ENCODE measurements at places on chromosomes 4 and X. TPM values are rescaled to one million over a fixed set of nuclear protein-coding genes. Genes with fewer than 3 reads are reported as not detected.

The MND1 gene
- total RNA-seq = 5.7 TPM

The ELF4 gene
- 19.5 TPM for total RNA-seq

The PLCXD1 gene
- total RNA-seq = 11.7 TPM

The RASGEF1B gene
- not detected for total RNA-seq

The PGAM4 gene
- not detected for total RNA-seq

The SEC31A gene
- 165 TPM for total RNA-seq

The STK32B gene
- total RNA-seq = 15.4 TPM

The FAM9B gene
- total RNA-seq = not detected

The CLDN34 gene
- total RNA-seq = not detected

The MAGEC3 gene
- not detected for total RNA-seq

The CXCL13 gene
- not detected for total RNA-seq

The KIAA1210 gene
- not detected for total RNA-seq

The AKAP14 gene
- total RNA-seq = not detected

The IGFBP7 gene
- 1,116 TPM for total RNA-seq

The TCEAL5 gene
- not detected for total RNA-seq

The HHIP gene
- total RNA-seq = 52.4 TPM

The SMIM20 gene
- total RNA-seq = 25.6 TPM

The UGT2B11 gene
- total RNA-seq = not detected

The MID2 gene
- total RNA-seq = 33.9 TPM

The TEX13B gene
- total RNA-seq = not detected

The PDZD11 gene
- 53.7 TPM for total RNA-seq

The PDGFRA gene
- 0.13 TPM for total RNA-seq

The SLC9A7 gene
- 2.1 TPM for total RNA-seq

The LRAT gene
- total RNA-seq = not detected

The GLRA2 gene
- total RNA-seq = not detected

The MAGEA9B gene
- not detected for total RNA-seq

The CUL4B gene
- 118 TPM for total RNA-seq

The FGFBP1 gene
- not detected for total RNA-seq

The MMRN1 gene
- 82.0 TPM for total RNA-seq

The NOX1 gene
- not detected for total RNA-seq

The FAM236C gene
- total RNA-seq = not detected

The BMP3 gene
- not detected for total RNA-seq

The MID1 gene
- 12.7 TPM for total RNA-seq

The FAM156B gene
- 9.1 TPM for total RNA-seq

The C4orf46 gene
- total RNA-seq = 20.5 TPM

The SSX3 gene
- not detected for total RNA-seq

The PRSS48 gene
- total RNA-seq = not detected

The CLDN22 gene
- not detected for total RNA-seq

The ADH7 gene
- not detected for total RNA-seq

The USP27X gene
- 2.5 TPM for total RNA-seq

The ZNF732 gene
- 2.0 TPM for total RNA-seq

The FREM3 gene
- 0.20 TPM for total RNA-seq
